ENCODE measurements at places on chromosomes 7 and 10.

DNA sequence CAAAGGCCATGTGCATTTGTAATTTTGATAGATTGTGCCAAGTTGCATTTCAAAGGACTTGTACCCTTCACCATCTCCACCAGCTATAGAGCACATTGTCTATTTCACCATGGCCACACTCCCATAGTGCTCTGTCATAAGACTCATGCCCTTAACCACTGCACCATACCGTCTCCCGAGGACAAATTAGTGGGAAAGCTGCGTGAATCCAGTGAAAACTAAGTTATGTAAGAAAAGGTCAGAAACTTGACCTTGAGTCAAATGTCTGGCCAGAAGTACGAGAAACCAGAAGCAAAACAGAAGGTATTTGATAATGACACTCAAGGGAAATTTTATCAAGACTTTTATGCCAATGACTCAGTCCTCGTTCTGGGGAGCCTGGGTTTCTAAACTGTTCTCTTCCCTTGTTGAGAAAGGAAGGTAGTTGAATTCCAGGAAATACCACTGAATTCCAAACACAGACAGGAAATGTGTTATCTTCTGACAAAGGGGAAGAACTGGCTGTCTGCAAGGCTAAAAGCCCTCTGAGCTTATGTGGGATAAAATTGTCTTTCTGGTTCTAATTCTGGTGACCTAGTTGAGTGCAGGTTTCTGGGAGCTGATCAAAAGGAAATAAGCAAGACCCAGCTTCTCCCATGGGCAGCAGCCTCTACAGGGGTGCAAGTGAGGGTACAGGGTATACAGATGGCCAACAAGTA lies 49.7 kb downstream of the CDK1 start:
- no peak for DNase-seq

- DNase-seq, result no peak
These were observed 517.5 kb upstream of the GALNT17 start for GRCh38 chr7:70614237-70615045.

DNA sequence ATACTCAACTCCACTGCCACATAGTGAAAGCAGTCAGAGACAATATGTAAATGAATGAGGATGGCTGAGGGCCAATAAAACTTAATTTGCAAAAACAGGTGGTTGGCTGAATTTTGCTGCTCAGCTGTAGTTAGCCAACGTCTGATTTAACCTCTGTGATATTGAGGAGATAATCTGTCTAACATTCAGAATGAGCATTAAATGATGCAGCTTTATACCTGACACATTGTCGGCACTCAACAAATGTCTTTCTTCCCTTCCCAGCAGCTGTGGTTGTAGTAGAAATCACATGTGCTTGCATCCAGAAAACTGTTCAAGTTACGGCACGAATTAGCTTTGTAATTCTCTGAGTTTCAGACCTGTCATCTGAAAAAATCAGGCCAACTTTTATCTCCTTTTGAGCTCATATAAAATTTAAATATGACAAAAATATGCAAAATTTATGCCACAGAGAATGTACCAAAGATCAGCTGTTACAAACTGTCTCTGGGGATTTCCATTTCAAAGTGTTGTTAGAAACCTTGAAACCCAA lies 1239.7 kb downstream of the GATA3 start:
- no peak for DNase-seq

GRCh38 chr10:113007343-113007771 lies 57.3 kb downstream of the TCF7L2 start:
- DNase-seq, result no peak

- DNase-seq, result no peak
These were observed 46.1 kb downstream of the ARMH3 start for GRCh38 chr10:102009801-102010425.

DNA sequence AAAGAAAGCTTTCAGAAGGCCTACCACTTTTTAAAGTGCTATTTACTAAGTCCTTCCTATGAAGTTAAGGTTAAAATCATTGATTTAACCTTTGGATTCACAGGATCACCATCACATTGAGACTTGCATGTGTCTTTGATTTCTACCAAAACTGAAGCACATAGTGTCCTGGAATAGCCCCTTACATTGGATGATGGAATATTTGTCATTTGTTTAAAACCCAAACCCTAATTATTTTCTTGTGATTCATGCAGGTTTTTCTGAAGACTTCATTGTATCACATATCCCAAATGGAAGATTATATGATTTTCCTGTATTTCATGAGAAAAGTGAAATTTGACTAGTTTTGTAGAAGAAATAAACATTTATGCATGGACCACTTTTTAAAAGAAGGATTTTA lies 3.3 kb downstream of the SEMA3A start:
- DNase-seq, result no peak

DNA sequence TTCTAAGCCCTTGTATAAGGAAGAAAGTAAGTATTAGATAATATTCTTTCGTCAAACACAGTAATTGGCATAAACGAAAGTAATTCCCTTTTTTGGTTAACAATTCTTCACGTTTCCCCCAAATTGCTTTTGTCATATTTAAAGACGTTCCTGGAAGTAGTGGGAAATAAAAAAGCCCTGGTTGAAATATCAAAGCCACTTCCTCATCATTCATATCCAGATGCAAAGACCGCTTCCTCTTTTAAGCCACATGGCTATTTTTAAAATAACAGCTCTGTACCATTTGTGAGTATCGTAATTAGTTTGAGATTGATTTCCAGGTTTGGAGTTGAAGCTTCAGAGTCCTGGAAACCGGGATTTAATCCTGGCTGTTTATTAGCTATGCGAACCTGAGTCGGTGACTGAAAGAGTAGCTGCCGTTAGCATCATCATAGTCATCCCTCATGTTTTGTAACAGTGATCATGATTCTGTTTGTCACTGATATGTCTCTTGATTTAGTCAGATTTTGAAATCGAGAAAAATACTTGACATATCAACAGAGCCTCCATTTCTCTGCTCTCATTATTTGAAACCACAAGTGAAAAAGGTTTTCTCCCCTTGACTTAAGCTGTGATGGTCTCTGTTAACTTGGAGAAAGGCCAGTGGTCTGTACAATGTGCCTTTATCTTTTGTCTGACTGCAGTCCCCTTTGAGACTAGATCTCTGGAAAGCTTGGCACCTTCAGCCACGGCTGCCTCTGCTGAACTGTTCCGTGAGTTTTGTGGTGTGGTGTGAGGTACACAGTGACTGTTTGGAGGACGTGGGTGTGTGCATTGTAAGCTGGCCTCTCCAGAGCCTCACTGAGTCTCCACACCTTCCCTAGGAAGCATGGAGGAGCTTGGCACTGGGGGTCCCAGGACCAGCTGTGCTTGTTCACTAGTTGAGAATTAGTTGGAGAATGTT lies 18.1 kb downstream of the OPTN start:
- no peak for DNase-seq

GRCh38 chr7:28077616-28078015 lies 103.0 kb downstream of the JAZF1 start:
- no peak for DNase-seq

- no peak for DNase-seq
These were observed 75.6 kb downstream of the CCDC6 start for GRCh38 chr10:59830601-59831259.

GRCh38 chr10:9625304-9625703 lies 1392.4 kb upstream of the CELF2 start:
- no peak for DNase-seq

- peak; percentile 72 for DNase-seq
These were observed 18.8 kb downstream of the WNT8B start for GRCh38 chr10:100481462-100482081.

- no peak for DNase-seq
These were observed 23.8 kb upstream of the AKR1C1 start for GRCh38 chr10:4939224-4940072.

- no peak for DNase-seq
These were observed 73.9 kb downstream of the CXCL12 start for GRCh38 chr10:44310762-44311562.

DNA sequence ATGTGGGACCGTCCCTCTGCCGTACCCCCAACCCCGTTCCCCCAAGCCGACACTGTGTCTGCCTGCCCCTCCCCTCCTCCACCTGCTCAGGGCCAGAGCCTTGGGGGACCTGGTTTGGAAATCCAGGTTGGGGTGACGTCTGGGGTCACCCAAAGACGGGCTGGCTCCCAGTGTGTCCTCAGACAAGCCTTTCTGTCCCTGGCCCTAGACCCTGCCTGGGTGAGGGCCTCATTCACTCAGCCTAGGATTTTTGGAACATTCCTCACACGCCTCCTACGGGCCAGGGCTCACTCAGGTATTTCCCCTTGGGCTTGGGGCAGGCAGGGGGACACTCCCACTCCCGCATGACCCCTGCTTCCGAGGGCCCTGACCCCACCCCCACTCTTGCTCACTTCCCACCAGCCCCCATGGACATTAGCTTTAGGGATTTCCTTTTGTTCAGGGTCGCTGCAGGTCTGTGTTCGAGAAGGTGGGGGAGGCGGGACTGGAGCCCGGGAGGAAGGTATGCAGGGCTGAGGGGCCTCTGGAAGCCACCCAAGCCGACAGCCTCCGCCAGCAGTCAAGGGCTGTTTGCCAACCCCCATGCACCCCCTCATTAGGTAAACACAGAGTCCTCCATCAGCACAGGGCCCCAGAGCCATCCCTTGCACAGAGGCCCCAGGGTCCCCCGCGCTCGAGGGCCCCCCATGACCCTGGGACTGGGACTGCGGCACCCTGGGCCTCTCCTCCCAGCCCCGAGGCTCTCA lies 35.1 kb downstream of the PDGFA start:
- DNase-seq, result no peak

DNA sequence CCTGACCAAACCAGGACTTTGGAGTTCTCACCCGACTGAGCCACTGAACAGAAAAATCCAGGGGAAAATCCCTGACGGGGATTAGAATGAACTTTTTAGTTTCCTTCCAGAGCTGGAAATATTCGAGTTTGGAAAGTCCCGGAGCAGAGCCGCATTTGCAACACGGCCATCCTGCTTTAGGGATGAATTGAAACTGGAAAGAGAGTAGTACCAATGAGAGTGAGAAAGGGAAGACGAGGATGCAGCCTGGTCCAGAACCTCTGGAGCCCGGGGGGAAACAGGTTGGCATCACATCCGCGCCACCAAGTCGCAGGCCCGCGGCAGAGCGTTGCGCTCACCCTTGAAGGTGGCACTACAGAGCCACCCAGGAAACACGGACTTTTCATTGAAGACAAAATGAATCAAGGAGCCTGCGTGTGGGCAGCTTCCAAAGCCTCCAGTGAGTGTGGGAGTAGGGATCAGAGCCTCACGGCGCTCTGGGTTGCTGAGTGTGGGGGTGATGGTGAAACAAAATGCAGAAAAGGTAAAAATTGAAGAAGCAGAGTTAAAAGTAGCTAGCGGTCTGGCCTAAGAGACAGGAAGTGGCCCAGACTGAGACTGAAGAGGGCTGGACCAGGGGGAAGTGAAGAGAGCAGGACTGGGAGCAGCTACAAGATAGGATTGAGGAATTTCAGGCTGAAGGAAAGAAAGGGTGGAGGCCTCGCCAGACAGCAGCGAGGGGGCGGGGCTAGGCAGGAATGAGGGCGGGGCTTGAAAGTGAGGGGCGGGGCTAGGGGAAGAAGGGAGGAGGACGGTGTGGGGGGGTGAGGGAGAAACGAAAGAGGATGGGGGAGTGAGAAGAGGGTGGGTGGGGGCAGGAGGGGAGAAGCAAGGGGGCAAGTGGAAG lies 1.8 kb downstream of the SMURF1 start:
- DNase-seq, result no peak

DNA sequence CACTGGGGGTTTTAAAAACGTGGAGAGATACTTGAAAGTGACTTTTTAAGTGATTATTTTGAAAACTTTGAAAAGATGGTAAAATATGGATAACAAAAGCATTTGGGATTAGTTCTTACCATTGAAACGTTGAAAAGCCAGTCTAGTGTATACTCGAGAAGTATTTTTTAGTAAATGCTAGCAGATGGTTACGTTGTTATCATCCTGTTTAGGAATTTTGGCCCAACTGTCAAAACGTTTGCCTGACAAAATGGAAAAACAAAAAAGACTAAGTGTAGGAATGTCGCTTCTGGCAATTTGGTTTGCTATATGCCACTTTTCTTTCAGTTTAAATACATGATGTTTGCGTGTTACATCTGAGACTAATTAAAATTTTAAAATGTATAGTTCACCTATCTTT lies 1.2 kb downstream of the RBM33 start:
- DNase-seq, result no peak

DNA sequence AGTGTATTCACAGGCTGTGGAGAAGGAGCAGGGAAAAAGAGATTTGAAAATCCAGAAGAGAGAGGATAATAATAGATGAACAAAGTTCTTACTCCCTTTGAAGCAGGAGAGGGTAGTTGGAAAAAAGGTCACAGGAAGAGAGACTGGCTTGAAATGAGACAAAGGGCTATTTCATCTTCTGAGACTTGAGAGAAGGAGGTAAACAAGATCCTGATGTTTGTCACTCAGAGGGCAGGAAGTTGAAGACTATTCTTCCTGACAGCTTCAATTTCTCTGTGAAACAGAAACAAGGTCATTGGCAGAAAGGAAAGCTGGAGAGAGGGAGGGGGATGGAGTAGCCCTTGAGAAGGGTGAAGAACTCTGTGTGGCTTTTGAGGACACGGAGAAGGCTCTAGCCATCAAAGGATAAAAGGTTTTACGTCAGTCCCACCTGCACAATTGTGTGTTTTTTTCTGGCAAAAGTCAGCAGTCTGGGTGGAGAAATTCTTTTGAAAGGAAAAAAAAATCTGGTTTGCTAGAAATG lies 216.1 kb upstream of the STEAP4 start:
- no peak for DNase-seq
